ENCODE measurements at places on chromosomes 12 and 14.
A peak's percentile ranks its signal among the peaks of the same experiment; 100 is the strongest.

DNA sequence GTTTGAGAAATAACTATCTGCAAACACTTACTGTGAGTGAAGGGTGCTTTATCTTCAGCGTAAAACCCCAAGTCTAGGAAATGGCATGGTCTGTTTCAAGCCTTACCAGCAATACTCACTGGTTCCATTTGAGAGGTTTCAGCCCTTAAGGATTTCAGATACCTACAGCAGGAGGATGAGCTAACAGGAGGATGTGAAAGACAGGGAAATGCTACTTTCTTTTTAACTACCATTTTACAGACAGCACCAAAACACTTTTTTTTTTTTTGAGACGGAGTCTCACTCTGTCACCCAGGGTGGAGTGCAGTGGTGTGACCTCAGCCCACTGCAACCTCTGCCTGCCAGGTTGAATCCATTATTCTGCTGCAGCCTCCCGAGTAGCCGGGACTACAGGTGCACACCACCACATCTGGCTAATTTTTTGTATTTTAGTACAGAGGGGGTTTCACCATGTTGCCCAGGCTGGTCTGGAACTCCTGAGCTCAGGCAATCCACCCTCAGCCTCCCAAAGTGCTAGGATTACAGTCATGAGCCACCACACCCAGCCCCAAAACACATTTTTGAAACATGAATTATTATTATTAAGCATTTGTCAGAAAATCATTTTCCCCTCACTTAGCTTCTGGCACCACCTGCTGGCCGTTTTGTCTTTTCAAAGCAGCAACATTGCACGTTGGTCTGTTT is 4.6 kb downstream of the MTRFR start:
- peak; percentile 64 for DNase-seq

DNA sequence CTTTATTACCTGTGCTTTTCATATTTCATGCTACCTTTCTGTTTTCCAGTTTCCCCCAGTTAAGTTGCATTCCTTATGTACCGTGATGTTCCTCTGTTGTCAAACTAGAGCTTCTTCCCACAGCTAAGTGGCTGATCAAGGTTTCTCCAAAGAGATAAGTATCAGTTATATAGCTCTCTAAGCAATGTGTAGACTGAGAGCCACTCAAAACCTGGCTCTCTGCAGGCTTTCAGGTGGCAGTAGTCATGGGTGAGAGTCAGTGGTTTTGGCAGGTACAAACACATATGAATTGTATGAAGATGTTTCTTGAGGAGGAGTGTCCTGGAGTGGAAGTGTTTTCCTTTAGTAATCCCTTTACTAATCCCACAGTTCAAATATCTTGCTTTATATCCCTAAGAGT is 28.4 kb downstream of the TXNRD1 start:
- no peak for DNase-seq

DNA sequence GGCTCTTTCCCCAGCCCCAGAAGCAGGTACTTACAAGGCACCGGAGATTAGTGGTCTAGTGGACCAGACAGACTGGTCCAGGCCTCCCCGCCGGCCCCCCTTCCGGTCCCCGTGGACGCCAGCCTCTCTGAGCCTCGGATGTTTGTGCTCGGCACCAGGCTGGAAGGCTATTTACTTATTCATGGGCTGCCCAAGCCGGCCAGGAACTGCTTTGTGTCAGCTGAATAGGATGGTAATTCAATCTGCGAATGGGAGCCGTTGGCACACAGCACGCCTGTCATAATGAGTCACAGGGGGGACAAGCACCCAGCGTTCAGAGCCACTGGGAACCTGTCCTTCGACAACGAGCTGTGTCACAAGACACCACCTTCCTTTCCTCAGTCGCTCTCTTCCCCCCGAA is 82.3 kb downstream of the RIMBP2 start:
- DNase-seq: peak; percentile 52

DNA sequence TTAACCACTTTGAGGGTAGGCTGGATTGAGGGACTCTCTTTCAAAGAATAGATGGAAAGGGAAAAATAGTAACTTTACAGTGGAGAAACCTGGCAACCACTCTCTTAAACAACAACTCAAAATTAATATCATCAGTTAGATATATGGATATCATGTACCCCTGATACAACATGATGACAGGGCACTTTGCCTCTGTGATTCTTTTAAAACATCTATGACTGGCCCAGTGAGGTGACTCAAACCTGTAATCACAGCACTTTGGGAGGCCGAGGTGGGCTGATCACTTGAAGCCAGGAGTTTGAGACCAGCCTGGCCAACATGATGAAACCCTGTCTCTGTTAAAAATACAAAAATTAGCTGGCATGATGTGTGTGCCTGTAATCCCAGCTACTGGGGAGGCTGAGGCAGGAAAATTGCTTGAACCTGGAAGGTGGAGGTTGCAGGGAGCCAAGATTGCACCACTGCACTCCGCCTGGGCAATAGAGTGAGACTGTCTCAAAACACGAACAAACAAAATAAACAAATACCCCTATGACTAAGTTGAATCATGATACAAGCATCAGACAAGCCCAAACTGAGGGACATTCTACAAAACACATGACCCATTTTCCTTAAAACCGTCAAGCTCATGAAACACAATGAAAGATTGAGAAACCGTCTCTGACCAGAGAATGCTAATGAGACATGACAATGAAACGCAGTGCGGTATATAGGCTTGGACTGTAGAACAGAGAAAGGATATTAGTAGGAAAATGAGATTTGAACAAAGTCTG is 26.4 kb upstream of the SLC7A8 start:
- DNase-seq: no peak

DNA sequence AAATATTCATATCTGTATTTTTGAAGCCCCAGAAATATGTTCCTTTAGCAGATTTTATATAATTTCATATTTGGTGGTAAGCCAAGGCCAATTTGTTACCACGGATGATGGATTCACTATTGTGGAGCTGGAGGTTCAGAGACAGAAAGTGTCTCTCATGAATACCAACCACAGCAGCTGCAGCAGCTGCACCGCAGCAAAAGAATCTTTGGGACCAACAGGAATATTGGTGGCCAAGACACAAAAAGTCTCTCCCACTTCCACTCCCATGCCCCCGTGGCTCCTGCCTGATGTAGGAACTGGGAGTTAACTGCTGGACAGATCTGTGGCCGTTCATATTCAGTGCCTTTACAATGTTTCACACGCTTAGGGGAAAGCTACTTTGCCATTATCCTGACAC is 155.3 kb downstream of the ADAMTS20 start:
- DNase-seq: no peak

- DNase-seq: no peak
These were observed 36.7 kb upstream of the CSRP2 start for GRCh38 chr12:76915361-76916169.

DNA sequence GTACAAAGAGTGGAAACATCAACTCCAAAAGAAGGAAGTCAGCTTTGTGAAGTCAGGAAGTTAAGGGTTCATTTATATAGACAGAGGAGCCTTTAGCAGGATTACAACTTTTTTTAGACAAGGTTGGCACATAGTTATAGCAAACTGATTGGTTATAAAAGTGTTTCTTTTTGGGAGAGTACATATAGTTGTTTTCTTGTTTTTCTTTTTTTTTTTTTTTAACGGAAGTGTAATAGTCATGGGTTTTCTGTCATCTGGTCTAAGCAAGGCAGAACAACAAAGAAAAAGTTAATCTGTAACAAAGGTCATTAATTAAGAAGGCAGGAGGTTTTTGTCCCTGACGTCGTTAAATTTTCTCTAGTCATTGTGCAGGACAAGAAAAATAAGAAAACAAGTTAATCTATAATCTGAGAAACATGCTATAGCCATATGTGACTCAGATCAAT is 13.0 kb upstream of the MFAP5 start:
- no peak for DNase-seq

DNA sequence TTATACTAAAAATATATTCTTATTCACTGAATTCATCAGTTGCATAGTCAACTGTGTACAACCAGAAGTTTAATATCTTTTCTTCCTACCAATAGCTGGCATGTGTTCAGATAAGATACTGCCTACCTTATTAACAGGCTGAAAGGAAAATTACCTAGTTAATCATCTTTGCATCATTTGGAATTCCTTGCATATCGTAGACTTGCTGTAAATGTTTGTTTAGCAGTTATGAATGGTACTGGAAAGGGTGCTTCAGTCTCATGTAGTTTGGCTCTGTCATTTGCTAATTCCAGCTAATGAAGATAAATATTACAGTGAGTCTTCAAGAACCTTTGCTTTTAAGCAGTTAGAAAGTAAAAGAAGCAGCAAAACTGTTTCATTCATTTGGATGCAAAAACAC is 84.4 kb downstream of the PPHLN1 start:
- no peak for DNase-seq
